ENCODE measurements at places on chromosomes 13 and 19.

- no peak for DNase-seq
Measured at GRCh38 chr19:41521931-41522555, 53.9 kb upstream of the CEACAM21 start.

DNA sequence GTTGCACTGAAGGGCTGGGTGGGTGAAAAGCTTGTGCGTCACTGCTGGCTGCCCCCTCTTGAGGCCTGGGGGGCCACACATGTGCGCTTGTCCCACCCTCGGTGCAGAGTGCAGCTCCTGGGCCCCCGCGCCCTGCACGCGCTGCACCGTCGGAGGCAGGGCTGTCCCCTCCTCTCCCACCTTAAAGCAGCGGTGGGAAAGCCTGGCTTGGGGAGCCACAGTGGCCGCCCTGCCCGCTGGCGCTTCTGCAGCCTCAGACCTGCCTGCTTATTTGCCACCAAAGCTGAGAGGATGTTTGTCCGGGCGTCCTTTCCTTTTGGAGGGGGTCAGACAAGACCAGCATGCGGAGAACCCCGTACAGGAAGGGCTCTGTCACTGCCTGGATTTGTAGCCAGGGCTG lies 26.7 kb downstream of the PLEKHJ1 start:
- DNase-seq, result no peak

GRCh38 chr19:51351266-51351990 lies 9.5 kb upstream of the VSIG10L start:
- DNase-seq, result no peak

DNA sequence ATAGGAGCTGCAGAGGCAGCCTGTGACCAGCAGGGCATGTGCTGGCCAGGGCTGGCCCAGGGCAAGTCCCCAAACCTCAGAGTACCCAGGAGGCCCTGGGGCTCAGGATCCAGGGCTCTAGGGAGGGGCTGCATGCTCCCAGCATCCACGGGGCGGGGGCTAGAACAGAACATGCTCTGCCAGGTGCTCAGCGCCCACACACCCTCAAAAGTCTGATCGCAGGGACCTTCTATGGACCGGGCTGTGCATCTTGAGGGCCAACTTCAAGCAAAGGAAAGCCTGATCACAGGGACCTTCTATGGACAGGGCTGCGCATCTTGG lies 33.5 kb downstream of the ELL start:
- DNase-seq, result no peak

DNA sequence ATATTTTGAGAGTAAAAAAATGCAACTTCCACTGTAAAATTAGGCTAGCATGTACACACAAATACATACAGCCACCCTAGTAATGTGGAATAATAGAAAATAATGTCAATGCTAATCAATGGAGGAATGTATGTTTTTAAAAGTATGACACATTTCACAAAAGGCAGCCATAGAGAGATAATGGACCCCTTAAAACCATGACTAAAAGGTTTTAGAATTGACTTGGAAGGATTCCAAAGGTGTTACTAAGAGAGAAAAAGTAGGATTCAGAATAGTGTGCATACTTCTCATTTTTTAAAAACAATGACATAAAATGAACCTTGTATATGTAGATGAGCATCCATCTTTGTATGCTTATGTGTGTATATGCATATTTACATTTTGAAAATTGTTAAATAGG lies 597.9 kb upstream of the PCDH9 start:
- DNase-seq, result no peak

DNA sequence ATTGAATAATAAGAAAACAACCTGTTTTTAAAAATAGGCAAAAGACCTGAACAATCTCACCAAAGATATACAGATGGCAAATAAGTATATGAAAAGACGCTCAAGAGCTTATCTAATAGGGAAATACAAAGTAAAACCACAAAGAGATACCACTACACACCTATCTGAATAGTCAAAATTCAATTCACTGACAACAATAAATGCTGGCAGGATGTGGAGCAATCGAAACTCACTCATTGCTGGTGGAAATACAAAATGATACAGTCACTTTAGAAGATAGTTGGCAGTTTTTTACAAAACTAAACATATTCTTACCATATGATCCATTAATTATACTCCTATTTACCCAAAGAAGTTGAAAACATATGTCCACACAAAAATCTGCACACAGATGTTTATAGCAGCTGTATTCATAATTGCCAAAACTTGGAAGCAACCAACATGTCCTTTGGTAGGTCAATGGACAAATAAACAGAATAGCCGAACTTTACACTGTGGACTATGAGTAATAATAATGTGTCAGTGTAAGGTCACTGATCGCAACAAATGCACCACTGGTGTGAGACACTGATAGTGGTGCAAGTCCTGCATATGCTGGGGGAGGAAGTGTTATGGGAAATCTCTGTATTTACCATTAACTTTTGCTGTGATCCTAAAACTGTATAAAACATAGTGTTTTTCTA lies 20.8 kb downstream of the ZC3H13 start:
- no peak for DNase-seq
